ENCODE measurements at places on chromosomes 11 and 22.

DNA sequence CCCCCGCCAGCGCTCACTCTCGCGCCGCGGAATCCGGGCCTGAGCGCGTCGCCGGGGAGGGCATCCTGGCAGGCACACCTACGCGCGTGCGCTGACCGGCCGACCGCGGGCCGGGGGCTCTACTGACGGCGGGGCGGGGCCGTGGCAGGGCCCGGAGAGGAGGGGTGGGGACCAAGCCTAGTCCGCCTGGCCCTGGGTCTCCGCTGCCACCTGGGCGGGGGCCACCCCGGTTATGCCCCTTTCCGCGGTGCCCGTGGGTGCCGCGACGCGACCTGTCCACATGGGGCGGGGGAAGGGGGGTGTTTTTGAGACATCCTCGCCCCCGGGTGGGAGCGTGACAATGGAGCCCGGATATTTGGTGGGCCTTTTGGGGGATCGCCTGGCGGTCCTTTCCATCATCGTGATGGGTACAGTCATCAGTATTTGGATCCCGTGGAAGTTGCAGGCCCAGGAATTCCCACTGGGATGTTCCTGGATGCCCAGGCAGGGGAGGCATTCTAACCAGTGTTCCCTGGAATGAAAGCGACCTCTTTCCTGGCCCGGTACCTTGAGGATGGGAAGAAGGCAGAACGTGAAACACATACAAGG is 2.2 kb downstream of the NCAM1 start:
- no peak for DNase-seq

DNA sequence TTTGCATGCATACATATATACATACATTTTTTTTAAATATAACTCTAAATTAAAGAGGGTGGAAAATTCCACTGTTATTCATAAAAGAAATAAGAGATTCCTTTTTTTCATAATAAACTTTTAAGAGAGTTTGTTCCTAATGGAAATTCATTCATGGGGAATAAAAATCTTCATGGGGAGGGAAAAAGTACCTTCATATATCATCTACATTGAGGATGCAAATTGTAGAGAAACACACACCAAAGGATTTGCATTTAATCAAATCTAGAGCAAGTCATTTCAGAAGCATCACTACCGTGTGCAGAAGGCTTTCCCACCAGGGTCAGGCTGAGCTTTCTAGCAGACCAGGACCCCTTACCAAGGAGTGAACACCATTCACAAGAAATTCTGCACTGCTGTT is at the start of gene POU2AF2:
POU2AF2 (plus strand) TSS at position 301 of the 400 bp plus-strand sequence. CDS start 129 bp downstream, outside the sequence.
- DNase-seq, result no peak

GRCh38 chr22:35425971-35426800 is 26.2 kb downstream of the MCM5 start:
- DNase-seq, result no peak

DNA sequence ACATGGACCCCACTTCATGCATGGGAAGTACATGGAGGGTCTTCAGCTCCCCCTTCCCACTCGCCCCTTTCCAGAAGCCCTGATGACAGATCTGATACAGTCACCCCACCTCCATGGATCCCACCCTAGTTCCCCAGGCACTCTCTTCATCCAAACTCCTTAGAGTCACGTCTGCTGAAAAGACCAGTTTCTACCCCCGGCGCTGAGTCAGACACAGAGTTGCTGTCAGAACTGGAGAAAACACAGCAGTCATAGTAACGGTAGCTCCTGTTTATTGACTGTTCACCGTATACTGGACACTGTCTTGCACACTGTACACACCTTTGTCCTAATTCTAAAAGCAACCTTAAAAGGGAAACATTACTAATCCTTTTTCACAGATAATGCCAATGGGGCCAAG is 29.1 kb downstream of the DRD2 start:
- no peak for DNase-seq

- DNase-seq, result no peak
These were observed 5.0 kb downstream of the MIF start for GRCh38 chr22:23899042-23899745.

DNA sequence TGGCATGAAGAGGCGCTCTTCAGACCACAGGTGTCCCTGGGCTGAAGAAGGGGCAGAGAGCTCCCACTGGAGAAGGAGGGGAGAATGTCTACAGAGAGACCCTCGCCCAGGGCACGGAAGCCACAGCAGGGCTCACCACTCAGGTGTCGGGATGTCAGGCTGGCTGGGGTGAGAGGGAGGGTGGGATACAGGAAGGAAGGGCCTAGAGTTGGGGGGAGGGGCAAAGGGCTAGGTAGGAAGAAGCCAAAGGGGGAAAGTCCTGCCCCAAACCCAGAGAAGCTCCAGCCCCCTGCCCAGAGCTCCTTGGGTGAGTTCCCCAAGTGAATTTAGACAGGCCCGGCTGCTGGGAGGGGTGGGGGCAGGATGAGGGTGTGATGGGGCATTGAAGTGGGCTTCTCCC is 232.0 kb downstream of the CEP164 start:
- no peak for DNase-seq

DNA sequence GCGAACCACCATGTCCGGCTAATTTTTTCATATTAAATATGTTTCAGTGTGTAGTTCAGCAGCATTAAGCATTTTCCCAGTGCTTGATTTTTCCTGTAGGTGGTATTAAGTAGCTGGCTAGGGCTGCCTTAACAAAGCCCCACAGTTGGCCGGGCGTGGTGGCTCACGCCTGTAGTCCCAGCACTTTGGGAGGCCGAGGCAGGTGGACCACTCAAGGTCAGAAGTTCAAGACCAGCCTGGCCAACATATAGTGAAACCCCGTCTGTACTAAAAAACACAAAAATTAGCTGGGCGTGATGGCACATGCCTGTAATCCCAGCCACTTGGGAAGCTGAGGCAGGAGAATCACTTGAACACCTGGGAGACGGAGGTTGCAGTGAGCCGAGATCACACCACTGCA is 33.5 kb upstream of the TOLLIP start:
- DNase-seq, result no peak

GRCh38 chr22:25849522-25849921 is 107.5 kb downstream of the MYO18B start:
- no peak for DNase-seq

DNA sequence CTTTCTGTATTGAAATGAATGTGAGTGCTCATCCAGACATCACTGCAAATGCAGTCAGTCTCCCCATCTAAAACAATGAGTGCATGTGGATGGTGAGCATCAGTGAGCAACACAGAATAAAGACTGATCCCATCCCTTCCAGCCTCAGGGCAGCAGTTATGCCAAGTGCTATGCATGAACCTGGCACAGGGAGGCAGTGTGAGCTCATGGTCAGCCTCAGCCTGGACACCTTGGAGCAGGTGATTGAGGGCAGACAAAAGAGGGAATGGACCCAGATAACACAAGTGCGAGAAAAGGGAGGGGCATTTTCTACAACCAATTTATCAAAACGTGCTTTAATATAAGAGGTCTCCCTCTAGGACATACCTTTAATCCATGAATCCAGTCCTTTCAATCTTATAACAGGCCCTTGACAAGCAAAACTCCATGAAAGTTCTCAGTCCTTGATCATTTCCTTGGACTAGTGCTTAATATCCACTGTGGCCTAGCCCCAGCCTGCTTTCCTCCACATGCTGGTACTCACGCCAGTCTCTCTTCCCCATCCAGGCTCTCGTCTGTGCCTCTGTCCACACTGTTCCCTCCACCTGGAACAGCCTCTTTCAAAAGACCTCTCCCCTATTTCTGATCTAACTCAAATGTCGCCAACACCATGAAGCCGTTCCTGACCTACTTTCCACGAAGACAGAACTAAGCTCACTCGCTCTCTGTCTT is 50.5 kb upstream of the LRRC55 start:
- no peak for DNase-seq

DNA sequence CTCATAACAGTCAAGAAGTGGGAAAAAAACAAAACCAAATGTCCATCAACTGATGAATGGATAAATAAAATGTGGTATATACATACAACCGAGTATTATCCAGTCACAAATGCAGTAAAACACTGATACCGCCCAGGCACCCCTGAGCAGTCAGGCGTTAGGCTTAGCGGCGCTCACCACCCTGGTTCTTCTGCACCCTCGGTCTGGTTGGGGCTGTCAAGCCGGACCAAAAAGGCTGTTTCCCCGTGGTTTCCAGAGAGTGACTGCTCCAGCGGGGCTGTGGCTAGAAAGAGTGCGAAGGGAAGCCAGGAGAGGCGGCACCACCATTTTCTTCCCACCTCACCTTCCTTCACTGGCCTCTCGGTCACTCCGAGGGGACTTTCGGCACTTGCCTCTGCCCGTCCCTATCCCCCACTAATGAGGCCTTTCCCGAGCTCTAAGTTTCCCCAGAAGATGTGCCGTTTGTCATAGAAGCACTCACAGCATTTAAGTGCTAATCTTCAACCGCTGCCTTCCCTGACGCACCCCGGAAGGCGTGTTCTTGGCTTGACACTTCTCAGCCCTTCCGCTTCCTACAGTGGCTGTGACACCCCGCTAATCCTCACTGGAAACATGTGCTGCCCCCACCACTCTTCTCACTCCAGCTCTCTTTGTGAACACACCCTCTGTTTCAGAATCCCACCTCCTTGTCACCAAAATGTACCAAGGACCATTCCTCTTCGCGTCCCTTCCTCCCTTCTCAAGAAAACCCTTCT is 42.4 kb downstream of the FCHSD2 start:
- no peak for DNase-seq

DNA sequence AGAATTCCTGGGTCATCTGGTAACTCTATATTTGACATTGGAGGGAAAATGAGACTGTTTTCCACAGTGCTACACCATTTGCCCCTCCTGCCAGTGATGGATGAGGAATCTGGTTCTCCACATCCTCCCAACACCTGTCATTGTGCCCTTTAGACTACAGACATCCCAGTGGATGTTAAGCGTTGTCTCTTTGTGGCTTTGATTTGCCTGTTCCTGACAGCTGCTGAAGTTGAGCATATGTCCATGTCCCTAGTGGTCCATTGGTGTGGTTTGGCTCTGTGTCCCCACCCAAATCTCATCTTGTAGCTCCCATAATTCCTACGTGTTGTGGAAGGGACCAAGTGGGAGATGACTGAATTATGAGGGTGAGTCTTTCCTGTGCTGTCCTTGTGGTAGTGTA is 88.5 kb downstream of the BRD1 start:
- no peak for DNase-seq

DNA sequence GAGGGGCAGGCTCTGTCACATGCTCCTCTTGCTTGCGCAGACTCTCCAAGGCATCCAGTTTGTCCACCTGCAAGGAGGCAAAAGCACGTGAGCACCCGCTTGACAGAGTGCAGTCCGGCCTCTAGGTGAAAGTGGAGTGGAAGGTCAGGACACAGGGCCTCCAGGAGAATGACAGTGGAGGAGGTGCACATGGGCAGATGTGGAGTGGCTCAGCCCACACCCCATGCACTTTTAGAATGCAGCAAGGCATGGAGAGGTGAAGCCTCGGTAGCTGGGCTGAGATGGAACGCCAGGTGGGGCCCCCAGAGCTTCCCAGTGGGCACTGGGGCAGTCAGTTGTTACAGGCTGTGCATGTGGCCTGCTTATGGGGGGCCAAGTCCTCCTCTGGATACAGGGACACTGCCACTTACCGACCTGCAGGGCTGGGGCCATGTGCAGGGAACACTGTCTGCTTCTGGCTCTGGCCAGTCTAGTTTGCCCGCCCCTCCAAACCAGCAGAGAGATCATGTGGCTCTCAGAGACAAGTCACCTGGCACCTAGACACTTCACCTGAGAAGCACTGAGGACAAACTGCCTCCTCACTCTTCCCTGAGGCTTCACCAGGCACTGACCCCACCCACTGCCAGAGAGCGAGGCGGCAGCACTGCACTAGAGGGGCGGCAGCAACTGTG is 2.3 kb upstream of the SLC25A1 start:
- no peak for DNase-seq

GRCh38 chr11:26285608-26286007 is 46.3 kb upstream of the ANO3 start:
- no peak for DNase-seq

DNA sequence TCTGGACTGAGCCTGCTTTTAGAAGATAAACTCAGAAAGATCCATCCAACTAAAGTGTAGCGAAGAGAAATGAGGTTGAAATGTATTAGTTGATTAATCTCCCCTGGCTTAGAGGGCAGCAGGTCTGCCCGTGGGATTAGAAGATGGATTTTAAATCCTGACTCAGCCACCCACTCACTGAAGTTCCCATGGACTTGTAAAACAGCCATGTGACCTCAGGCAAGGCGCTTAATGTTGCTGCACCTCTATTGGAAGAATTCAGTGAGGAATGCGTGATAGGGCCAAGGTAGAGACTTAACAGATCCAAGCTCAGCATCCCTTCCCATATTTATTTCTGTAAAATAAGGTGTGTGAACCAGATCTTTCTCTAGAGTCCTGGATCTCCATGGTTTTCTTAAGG is 45.1 kb upstream of the ELF5 start:
- no peak for DNase-seq

DNA sequence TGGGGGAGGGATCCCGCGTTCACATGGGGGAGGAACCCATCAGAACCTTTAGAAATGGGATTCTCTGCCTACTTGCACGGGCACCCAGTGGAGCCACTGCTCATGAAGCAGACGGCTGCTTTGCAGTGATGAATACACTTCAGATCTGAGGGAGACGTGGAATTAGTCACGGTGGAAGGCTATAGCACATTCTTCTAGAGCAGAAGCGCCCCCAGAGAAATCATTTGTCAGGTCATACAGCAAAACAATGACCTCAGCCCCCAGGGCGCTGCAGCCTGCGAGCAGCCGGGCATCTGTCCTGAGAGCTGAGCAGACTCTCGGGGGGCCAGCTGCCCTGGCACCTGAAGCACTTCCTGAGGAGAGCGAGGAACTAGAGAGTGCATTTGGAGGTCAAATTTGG is 12.7 kb downstream of the TP53AIP1 start:
- DNase-seq, result no peak

DNA sequence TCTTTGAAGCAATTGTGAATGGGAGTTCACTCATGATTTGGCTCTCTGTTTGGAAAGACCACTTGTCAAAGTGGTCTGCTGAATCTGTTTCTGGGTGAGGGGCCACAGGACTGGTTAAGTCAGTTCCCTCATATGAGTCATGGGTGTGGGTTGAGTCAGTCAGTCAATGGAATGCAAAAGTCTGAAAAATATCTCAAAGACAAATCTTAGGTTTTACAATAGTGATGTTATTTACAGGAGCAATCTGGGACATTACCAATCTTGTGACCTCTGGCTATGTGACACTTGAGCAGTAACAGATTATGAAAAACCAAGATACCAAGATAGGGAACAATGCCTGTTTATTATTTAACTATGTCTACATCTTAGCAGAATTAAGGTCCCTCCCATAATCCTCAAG is 311.6 kb downstream of the AASDHPPT start:
- no peak for DNase-seq

GRCh38 chr11:126153006-126153405 is 58.4 kb downstream of the RPUSD4 start:
- no peak for DNase-seq

- no peak for DNase-seq
These were observed 30.1 kb downstream of the RCN1 start for GRCh38 chr11:32121012-32121411.

DNA sequence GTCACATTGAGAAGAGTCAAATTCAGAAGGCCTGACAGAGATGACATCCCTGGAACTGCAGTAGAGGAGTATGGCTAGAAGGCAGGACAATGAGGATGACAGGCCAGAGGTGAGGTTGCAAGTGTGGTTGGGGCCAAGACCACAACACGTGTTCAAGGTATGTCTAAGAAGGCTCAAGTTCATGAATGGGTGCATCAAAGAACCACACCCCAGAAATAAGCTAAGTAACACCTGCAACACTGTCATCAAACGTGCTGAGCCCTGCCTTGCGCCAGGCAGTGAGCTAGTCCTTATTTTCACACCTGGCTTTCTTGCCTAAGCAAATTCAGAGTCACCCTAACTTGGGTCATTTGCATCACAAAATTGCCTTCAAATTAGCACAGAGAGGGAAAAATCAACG is 313.6 kb downstream of the KIRREL3 start:
- no peak for DNase-seq
